Fibroblast of lung (primary cell): ENCODE measurements at places on chromosomes 7 and 10.
A peak's percentile ranks its signal among the peaks of the same experiment; 100 is the strongest.

DNA sequence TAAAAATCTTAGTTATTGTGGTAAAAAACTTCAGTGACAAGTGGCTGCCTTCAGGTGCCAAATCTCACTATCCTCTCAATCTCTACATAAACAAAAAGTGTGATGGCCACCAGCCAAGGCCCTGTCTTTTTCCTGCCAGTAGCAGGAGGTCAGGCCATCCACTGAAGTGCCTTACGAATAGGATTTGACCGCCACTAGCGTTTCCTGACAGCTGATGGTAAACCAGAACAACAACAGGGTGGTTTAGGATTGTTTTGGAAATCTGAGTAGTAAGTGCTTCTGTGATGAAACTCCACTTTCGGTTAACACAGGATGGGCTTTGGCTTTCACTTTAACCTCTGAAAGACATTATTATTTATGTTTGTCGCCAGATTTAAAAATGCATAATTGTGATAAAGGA, 55.7 kb upstream of the OGDHL start:
- H3K36me3 ChIP-seq, result no peaks in the 10 kb centered on the region

DNA sequence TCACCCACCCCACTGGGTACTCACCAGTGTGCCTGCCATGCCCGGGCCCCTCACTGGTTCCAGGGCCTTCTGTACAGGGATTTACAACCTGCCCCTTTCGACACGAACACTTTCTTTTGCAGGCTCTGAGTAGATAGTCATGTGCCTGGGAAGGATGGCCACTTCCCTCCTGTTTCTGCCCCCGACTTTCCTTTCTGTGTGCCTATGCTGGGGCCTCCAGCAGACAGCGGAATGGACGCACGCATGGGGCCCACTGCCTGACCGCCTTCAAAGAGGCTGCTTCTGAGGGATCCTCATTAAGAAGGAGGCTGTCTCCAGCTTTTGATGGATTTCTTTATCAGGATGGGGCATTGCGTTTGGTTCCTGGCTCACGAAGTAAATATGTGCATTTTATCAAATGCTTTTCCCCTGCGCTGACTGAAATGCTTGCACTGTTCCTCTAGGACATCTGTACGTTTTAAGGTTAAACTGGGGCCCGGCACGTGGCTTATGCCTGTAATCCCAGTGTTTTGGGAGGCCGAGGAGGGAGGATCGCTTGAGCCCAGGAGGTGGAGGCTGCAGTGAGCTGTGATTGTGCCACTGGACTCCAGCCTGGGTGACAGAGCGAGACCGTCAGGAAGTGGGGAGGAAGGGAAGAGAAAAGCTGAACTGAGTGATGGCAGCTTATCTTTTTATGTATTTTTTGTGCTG, 29.4 kb upstream of the NKX6-2 start:
- no peaks in the 10 kb centered on the region for H3K36me3 ChIP-seq
- DNase-seq, result no peak
- H3K4me3 ChIP-seq, result no peak overlapping the region

GRCh38 chr7:103862302-103863035, 127.0 kb downstream of the RELN start:
- H3K4me3 ChIP-seq, result no peak overlapping the region
- H3K27me3 ChIP-seq, result no peaks in the 10 kb centered on the region
- H3K27ac ChIP-seq, result no peak overlapping the region
- no peaks in the 10 kb centered on the region for H3K4me1 ChIP-seq
- no peaks in the 10 kb centered on the region for H3K36me3 ChIP-seq

DNA sequence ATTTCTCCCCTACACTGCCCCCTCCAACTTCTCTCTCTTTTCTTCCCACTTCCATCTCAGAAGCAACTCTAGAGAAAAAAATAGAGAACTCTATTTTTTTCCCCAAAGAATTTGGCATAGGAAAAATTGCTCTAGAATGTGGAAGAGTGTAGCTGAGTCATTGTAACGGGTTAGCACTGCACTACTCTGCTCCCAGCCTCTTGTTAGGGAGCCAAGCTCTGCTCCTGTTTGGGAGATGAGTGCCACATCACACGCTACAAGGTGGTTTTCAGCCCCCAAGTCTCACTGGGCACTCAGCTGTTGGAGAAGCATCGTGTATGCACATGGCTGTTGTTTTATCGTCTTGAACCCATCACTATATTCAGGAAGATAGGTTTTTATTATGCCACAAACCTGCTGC, 136.4 kb downstream of the BMPER start:
- H3K36me3 ChIP-seq, result no peaks in the 10 kb centered on the region
- peak; percentile 69 for DNase-seq
- no peak overlapping the region for H3K4me3 ChIP-seq
- peaks cover under 1% of the 10 kb centered on the region for H3K4me1 ChIP-seq
- no peaks in the 10 kb centered on the region for H3K27me3 ChIP-seq
- no peak overlapping the region for H3K27ac ChIP-seq

DNA sequence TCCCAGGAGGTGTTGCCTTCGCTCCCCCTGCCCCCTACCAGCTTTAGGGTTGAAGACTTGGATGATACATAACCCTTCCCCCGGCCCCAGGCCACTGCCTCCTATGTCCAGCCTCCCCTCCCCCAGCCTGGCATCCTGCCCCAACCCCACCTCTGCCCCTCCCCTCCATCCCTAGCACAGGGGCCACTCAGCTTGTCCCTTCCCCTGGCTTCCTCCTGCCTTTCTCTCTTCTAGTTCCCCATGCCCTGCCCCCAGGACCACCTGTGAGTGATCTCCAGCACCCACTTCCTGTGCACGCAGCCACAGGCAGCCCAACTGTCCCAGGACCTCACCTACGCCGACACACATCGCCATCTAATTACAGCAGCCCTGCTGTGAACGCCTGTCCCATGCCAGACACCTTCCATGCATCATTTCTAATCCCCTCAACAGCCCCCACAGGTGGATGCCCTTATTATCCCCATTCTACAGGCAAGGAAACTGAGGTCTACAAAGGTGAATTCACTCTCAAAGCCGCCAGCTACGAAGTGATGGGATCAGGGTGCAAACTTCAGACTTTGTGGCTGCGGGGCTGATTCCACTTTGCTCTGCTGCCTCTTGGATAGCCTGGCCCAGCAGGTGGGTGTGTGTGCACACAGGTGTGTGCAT, 82.4 kb upstream of the CHST15 start:
- no peaks in the 10 kb centered on the region for H3K36me3 ChIP-seq
- DNase-seq, result no peak
- no peaks in the 10 kb centered on the region for H3K27me3 ChIP-seq
- no peak overlapping the region for H3K27ac ChIP-seq

DNA sequence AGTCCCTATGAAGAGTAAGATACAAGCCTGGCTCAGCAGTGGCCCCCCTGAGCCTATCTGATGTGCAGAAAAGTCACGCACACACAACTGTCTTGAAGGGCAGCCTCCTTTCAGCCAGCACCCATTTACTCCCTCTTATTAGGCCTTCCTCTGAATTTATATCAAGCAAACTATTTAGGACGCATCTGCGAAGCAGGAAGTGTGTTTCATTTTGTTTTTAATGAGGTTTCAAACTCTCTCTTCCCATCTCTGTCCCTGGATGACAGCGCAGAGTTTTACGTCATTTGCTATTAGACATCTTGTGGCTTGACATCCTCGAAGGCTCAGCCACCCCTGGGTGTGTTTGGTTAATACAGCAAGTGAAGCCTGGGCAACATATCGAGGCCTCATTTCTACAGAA, 79.5 kb downstream of the CUX1 start:
- no peak for DNase-seq
- H3K27me3 ChIP-seq, result no peaks in the 10 kb centered on the region
- H3K36me3 ChIP-seq, result no peaks in the 10 kb centered on the region
- H3K4me3 ChIP-seq, result no peak overlapping the region

- DNase-seq, result no peak
- no peak overlapping the region for H3K27ac ChIP-seq
- no peaks in the 10 kb centered on the region for H3K27me3 ChIP-seq
- no peak overlapping the region for H3K4me3 ChIP-seq
These were observed 220.7 kb downstream of the ADARB2 start for GRCh38 chr10:1516492-1517165.

GRCh38 chr7:31466036-31466435, 47.9 kb upstream of the ITPRID1 start:
- H3K27me3 ChIP-seq, result no peaks in the 10 kb centered on the region
- H3K4me1 ChIP-seq, result no peaks in the 10 kb centered on the region
- no peak for DNase-seq

- no peak for DNase-seq
- peak overlapping the region; percentile 93 for H3K4me3 ChIP-seq
- H3K4me1 ChIP-seq, result peaks cover 2% of the 10 kb centered on the region
- H3K27ac ChIP-seq, result no peak overlapping the region
These were observed 2.8 kb downstream of the RSBN1L start for GRCh38 chr7:77699056-77699455.

DNA sequence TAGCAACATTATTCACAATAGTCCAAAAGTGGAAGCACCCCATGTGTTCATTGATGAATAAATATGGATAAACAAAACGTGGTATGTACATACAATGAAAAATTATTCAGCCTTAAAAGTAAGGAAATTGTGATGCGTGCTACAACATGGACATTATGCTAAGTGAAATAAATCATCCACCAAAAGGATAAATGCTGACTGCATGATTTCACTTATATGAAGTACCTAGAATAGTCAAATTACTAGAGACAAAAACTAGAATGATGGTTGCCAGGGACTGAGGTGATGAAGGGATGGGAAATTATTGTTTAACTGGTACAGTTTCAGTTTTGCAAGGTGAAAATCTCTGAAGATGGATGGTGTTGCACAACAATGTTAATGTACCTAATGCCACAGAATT, 56.6 kb downstream of the THSD7A start:
- no peaks in the 10 kb centered on the region for H3K36me3 ChIP-seq
- DNase-seq, result no peak
- no peaks in the 10 kb centered on the region for H3K27me3 ChIP-seq

- no peaks in the 10 kb centered on the region for H3K4me1 ChIP-seq
- no peak overlapping the region for H3K4me3 ChIP-seq
- no peaks in the 10 kb centered on the region for H3K27me3 ChIP-seq
- no peak overlapping the region for H3K27ac ChIP-seq
These were observed 75.8 kb downstream of the AGMO start for GRCh38 chr7:15485998-15486397.

DNA sequence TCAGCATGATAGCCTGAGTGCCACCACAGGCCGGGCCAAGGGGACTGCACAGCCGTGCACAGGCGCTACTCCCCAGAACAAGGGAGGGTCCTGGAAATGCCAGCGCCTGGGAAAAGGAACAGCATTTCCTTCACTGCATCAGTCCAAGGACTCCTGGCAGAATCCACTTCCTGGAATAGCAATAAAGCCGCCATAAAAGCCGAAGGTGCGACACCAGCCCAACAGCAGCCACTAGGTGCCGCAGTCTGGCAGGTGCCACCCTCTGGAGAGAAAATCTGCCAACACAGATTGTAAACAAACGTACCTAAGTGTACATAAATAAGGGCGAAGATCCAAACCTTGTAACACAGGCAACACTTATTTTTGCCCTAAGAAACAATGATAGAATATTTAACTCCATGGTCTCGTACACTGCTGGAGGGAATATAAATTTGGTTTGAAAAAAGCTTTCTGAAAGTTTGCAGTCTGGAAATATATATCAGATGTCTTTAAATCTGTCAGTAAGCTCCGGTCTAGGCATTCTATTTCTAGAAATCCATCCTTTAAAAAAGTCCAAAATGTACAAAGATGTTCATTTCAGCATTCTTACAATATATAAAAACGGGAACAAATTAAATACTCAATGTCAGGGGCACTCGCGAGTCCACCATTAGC, 22.2 kb downstream of the VOPP1 start:
- no peak overlapping the region for H3K4me3 ChIP-seq
- peaks cover 8% of the 10 kb centered on the region for H3K4me1 ChIP-seq
- H3K36me3 ChIP-seq, result no peaks in the 10 kb centered on the region
- DNase-seq, result no peak

- no peak overlapping the region for H3K4me3 ChIP-seq
- no peaks in the 10 kb centered on the region for H3K27me3 ChIP-seq
- peaks cover 6% of the 10 kb centered on the region for H3K4me1 ChIP-seq
- no peak overlapping the region for H3K27ac ChIP-seq
- DNase-seq, result no peak
These were observed 124.9 kb upstream of the RHEB start for GRCh38 chr7:151644554-151644953.

DNA sequence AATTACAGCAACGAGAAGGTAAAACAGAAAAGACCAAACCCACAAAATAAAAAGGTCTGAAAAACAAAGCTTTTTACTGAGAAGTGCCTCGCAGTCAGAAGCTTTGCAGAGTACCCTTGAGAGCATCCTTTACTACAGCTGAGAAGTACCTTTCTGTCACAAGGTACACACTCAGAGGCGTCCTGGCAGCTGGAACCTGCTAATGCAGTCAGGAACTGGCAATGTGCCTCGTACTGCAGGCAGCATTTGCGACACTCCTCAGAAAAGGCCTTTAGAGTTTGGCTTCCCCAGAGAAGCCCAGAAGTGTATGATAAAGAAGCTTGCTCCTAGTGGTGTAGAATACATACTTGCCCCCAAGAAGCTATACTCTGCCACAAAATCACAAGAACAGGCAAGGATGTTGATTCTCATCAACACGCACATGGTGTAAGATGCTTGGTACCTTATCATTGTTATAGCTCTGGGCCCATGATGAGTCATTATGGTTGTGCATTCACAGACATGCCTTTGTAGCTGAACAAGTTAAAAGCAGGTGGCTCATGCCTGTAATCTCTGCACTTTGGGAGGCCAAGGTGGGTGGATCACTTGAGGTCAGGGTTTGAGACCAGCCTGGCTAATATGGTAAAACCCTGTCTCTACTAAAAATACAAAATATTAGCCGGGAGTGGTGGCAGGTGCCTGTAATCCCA, 2.0 kb upstream of the GTPBP4 start:
- H3K4me3 ChIP-seq, result no peak overlapping the region
- DNase-seq, result peak; percentile 92
- peaks cover 3% of the 10 kb centered on the region for H3K36me3 ChIP-seq
- H3K27me3 ChIP-seq, result no peaks in the 10 kb centered on the region
- peak overlapping the region; percentile 99 for H3K27ac ChIP-seq

GRCh38 chr10:132514821-132515520, 22.6 kb upstream of the INPP5A start:
- no peak overlapping the region for H3K4me3 ChIP-seq
- no peaks in the 10 kb centered on the region for H3K27me3 ChIP-seq
- H3K36me3 ChIP-seq, result no peaks in the 10 kb centered on the region
- peaks cover 38% of the 10 kb centered on the region for H3K4me1 ChIP-seq
- DNase-seq, result no peak

DNA sequence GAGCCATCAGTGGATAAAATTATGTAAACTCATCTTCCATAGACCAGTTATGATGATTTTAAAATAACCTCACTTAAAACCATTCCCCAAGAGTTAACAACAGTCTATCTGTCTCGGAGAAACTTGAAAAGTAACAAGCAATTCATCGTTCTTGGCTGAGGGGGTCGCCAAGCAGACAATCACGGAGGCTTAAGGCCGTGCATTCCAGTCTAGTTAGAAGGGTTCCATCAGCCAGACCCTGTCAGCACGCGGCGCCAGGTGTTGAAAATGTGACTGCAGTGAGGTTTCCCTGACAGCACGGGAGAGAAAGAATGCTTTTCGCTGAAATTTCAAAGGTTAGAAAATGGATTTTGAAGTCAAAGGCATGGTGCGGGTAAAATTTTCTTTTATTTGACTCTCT, 1025.0 kb upstream of the CELF2 start:
- H3K4me3 ChIP-seq, result no peak overlapping the region
- peak; percentile 2 for DNase-seq
- no peak overlapping the region for H3K27ac ChIP-seq
- no peaks in the 10 kb centered on the region for H3K4me1 ChIP-seq
- no peaks in the 10 kb centered on the region for H3K27me3 ChIP-seq
- H3K36me3 ChIP-seq, result no peaks in the 10 kb centered on the region
